ENCODE measurements at places on chromosomes 7 and 10.
A peak's percentile ranks its signal among the peaks of the same experiment; 100 is the strongest.

- no peak for DNase-seq
Observed at GRCh38 chr10:21705828-21706176, 171.8 kb downstream of the MLLT10 start.

GRCh38 chr10:15313843-15314242, 57.2 kb downstream of the FAM171A1 start:
- DNase-seq, result no peak

DNA sequence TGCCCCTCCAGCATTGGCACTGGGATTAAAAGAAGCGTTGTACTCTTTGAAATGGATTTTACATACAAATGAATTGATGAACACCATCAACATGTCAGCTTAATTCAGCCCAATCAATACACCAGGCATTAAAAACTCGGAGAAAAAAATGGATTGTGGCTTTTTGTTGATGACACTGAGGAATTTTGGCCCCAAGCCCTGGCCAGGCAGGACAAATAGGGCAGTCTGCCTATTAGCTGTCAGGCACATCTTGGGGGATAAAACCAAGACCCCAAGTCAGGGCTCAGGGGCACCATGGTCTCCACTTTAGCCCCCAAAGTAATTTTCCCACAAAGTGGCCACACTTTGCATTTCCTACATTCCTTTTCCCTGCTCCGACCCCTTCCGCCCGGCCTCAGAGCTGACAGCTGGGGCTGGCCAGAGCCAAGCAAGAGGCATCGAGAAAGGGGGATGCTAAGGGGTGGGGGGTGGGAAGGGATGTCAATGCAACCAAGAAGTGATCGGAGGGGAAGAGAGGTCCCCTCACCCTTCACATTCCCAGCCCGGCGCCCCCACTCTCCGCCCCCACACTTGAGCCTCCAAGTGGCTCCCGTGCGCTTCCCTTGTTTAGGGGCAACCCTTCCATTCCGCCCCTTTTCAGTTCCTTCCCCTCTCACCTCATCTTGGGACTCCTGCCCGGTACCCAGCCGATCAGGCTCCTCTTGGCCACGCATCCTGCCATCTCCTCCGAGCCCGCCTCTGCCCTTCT, 711 bp downstream of the HIP1 start:
- no peak for DNase-seq

- DNase-seq, result no peak
Observed at GRCh38 chr7:87561102-87561501, 39.6 kb downstream of the ABCB1 start.

GRCh38 chr7:96182424-96183158, 139.3 kb downstream of the SLC25A13 start:
- no peak for DNase-seq

DNA sequence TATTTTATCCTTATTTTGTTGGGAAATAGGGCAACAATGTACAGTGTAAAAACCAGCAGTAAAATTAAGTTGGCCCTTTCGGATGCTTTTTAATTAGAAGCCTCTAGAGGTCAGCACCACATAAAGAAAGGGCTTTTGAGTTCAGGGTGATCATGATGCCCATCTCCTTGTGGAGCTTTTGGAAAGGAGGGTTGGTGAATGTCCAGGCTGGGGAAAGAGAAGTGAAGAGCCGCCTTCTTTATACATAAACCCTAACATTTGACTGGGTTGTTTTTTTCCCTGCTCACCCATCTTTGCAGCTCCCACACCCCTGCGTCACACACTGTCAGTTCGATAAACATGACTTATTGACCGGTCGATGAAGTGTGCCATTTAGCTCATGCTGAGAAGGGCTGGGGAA, 29.8 kb downstream of the MTURN start:
- peak; percentile 88 for DNase-seq

GRCh38 chr10:49743464-49744075, 18.6 kb downstream of the OGDHL start:
- no peak for DNase-seq

GRCh38 chr10:86658751-86659150, 4.4 kb downstream of the OPN4 start:
- DNase-seq, result no peak

DNA sequence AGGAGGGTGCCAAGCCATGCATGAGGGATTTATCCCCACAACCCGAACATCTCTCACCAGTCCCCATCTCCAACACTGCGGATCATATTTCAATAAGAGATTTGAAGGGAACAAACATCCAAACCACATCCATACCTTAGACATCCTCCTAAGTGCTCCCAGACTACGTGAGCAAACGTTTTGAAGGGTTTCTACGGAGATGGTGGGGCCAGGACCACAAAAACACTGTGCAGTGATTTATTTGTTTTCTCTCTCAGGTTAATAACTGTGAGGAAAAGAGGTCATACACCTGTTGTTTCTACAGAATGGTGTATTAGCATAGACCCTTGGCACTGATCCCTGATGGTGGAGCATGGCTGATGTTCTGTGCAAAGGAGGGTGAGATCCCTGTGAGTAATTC, 277.8 kb downstream of the FRMD4A start:
- no peak for DNase-seq

- no peak for DNase-seq
Observed at GRCh38 chr10:65518379-65518778, 1407.5 kb upstream of the LRRTM3 start.

- no peak for DNase-seq
Observed at GRCh38 chr7:157418204-157419034, 81.6 kb downstream of the DNAJB6 start.

- DNase-seq, result no peak
Observed at GRCh38 chr10:114273910-114274309, 34.9 kb downstream of the VWA2 start.

GRCh38 chr10:44056206-44056605, 328.7 kb downstream of the CXCL12 start:
- no peak for DNase-seq

DNA sequence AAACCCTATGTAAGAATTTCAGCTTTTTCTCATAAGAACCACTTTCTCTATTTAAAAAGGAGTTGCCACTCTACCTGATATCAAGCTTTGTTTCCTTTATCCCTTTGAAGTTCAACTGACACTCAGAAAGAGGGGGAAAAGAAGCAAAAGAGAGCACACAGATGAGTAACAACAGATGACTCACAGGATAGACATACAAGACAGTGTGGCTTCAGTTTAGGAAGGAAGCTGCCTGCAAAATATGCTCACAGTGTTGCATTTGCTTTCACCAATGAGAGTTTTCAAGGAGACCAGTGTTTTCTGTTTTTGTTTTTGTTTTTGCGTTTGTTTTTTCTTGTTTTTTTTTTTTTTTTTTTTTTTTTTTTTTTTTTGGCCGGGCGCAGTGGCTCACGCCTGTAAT, 1181.6 kb downstream of the DNAJB9 start:
- no peak for DNase-seq

DNA sequence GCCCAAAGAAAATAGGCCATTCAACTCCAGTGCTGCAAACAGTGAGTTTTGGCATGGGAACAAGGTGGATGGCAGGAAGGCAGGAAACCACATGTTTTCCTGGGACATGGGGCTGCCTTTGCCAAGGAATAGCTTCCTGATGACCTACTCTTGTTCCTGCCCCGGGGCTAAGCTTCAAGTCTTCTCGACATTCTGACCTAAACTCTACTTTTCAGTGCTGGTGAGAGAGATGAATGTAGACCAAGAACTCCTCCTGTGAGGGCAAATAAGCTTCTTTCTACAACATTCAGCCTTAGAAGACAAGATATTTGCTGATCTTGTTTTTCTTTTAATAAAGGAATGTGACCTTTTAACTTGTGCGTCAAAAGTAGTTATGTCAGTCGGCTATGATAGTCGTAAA, 199.0 kb downstream of the GPR37 start:
- DNase-seq, result no peak

GRCh38 chr7:28155964-28156363, 24.6 kb downstream of the JAZF1 start:
- no peak for DNase-seq

- no peak for DNase-seq
Observed at GRCh38 chr7:46963719-46964118, 618.2 kb downstream of the TNS3 start.

GRCh38 chr10:18203471-18203870, 63.2 kb downstream of the CACNB2 start:
- no peak for DNase-seq

DNA sequence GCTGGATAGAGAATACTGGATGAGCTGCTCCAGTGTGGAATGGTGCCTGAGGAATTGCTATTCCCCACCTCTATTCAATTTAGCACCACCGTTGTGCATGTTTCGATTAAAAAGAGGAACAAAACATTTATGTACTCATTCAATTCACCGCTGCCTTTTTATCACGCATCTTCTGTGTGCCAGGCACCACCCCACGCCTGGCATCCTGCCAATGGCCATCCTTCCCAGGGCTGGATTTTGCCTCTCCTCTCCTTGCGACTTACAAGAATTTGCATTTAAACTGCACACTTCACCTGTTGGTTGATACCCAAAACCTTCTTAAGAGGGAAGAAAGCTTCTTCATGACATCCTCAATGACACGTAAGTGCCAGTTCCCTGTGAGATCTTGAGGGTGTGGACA, 110.2 kb upstream of the DPP6 start:
- DNase-seq, result no peak

DNA sequence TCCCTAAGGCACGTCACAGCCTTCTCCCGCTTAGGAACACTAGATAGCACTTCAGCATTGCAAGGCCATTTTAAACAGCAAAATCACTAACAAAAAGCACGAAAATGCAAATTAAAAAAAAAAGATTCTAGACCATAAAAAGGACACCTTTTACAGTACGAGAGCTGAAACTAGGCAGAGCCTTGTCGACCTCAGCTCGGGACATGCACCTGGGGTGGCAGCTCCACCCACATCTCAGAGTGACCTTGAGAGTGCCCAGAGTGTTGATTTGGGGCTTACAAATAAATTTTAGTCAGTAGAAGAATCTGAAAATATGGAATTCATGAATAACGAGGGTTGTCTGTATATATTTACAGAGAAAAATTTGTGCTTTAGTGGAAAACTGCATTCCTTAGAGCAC, 1.1 kb downstream of the MRPS24 start:
- no peak for DNase-seq

DNA sequence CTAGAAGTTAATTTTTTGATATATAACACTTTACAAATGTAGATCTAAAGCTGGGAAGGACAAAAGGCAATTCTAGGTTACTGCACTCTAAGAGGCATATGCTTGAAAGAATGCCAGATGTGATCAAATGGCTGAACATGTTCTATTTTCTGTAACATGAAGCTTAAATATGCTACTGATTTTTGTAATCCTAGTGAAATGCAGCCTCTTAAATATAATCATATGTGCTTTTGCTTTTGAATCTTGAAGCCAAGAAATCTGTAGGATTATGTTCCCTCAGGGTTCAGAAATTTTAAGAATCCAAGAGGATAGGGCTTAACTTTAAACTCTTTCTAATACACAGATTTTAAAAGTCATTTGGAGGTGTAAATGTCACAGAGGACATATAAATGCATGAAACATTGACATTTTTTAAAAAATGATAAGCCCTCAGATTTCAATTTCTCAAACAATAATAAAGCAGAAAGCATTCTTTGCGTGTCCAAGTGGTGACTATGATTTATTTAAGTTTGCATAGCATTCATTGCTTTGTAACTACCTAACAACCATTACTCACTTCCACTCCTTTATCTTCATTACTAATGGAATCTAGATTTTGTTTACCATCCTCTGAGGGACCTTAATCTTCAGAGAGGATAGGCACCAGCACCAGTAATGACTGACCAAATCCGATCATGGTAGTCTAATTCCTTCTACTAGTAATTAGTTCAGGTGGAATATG, 170.4 kb downstream of the MAGI2 start:
- DNase-seq, result no peak

DNA sequence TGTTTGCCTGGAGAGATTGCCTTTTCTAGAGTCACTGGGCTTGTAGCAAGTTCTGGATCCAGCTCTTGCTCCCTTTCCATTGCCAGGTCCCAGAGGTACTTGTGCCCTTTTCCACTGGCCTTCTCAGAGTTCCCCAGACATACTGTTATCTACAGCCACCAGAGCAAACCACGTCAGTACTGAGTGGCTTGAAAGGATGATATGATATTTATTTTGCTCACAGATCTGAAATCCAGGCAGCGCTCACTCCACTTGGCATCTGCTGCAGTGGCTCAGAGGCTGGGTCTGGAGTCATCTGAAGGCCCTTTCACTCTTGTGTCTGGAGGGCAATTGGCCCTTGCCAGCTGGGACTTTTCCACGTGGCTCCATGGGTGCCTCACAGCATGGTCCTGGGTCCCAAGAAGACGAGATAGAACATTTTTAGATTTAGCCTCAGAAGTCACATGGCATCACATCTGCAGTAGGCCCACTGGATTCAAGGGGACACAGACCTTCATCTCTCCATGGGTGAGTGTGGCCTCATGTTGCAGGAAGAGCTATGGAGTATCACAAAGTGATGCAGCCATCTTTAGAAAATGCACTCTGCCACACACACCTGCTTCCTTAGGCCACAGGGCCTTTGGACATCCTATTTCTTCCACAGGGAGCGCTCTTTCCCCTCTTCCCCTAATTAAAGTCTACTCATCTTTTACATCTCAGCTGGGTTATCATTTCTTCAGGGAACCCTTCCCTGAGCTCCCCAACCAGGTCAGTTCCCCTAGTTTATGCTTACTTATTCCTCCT, 22.9 kb upstream of the TCF7L2 start:
- no peak for DNase-seq

GRCh38 chr10:129307141-129307540, 159.9 kb upstream of the MGMT start:
- DNase-seq, result no peak

DNA sequence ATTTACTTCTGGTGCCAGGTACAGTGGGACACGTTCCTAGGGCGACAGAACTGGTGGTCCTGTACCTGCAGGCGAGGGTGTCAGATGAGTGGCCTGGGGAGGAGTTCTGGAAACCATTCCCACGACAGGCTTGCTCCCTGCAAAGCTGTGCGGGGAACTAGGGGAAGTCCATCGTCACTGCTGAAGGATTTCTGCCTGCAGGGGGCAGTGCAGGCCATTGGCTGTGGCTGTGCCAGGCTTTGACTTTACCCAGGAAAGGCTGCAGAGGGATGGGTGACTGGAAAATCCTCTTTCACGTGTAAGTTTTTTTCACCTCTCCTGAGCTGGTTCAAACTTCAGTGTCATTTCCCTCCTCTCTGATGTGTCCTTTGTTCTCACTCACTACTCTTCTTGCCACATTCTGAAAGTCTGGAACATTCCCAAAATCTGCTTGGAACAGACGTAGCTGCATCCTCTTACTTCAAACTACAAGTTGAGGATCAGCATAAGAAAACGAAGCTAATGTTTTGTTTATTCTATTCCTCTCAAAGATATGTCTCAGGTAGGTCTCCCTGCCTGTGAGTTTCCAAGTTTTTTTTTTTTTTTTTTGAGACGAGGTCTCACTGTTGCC, 126.5 kb downstream of the SH2D4B start:
- peak; percentile 77 for DNase-seq

DNA sequence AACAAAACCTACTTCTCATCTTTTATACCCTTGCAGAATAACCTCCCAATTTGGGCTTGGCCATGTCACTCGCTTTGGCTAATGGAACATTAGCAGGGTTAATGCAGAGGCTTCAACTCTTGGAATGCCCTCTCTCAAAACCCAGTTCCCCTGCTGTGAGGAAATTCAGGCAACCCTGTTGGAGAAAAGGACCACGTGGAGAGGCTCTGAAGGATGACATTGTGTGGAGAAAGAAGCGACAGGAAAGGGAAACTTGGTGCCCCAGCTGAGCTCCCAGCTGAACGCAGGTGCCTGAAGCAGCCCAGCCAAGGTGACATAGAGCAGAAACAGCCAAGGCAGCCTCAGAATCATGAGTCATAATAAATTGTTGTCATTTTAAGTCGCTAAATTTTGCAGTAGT, 214.2 kb upstream of the GHITM start:
- DNase-seq, result no peak

GRCh38 chr10:119651514-119652360, 557 bp downstream of the BAG3 start:
- DNase-seq, result no peak
